ENCODE measurements at places on chromosomes 6 and 20.

- DNase-seq, result no peak
Observed at GRCh38 chr20:23569570-23569969, 1.3 kb upstream of the CST9L start.

DNA sequence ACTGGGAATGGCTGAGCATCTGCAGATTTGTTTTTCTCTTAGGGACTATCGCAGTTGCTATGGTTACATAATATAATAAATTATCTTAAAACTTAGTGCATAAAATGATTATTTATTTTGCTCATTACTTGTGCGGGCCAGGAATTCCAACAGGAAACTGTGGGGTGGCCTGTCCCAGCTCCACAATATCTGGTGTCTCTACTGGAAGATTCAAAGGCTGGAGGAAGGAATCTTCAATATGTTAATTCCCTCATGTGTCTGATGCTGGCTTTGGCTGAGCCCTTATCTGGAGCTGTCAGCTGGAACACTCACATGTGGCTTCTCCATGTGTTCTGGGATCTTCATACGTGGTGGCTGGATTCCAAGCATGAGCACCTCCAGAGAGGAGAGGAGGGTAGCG is 23.9 kb upstream of the B3GAT2 start:
- DNase-seq, result no peak

- no peak for DNase-seq
Observed at GRCh38 chr6:138896104-138896756, 91.8 kb downstream of the REPS1 start.

DNA sequence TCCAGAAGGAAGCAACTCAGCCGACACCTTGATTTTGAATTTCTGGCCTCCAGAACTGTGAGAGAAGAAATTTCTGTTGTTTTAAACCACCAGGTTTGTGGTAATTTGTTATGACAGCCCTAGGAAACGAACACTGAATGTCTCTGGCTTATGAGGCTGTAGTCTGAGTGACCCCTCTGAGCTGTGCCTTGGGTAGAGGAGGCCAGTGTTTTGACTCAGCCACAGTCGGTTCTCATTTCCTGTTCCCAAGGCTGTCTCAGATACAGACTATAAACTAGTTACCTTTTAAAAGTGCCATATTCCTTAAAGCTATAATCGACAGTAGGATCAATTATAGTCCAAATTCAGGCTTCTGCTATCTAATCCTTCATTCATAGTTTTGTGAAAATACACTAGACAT is 391.2 kb upstream of the MAP3K7 start:
- no peak for DNase-seq

GRCh38 chr20:16553101-16553500 is 20.1 kb downstream of the KIF16B start:
- DNase-seq, result no peak

GRCh38 chr6:117919275-117919674 is 12.2 kb downstream of the SLC35F1 start:
- no peak for DNase-seq

DNA sequence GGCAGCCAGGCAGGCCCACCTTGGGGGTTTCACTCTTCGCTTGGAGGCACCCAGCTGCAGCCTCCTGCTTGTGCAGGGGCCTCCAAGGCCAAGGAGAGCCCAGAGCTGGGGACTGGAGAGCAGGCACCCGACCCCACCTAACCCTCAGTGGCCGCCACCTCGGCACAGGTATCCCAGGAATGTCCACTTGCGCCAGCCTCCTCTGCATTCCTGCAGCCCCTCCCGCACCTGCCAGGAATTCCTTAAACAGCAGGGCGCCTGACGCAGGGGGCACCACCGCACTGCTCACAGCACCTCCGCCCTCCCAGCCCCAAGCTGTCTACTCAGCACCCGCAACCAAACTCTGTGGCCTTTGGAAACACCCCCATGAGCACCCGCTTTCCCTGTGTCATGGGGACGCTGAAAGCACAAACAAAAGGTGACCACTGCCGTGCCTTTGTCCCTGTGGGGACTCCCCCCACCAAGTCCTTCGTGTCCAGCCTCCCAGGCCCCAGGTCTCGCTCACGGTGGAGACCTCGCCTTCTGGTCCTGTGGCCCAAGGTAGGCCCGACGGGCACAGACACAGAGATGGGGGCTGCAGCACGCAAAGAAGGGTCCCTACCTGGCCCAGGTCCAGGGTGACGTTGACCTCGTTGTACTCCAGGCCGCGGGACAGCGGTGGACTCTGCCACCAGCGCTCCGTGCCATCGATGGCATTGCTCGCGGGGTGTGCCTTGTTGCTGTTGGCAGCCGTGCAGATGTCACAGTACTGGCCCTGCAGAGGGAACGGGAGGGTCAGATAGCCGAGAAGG is 5.1 kb downstream of the LAMA5 start:
- DNase-seq, result no peak

DNA sequence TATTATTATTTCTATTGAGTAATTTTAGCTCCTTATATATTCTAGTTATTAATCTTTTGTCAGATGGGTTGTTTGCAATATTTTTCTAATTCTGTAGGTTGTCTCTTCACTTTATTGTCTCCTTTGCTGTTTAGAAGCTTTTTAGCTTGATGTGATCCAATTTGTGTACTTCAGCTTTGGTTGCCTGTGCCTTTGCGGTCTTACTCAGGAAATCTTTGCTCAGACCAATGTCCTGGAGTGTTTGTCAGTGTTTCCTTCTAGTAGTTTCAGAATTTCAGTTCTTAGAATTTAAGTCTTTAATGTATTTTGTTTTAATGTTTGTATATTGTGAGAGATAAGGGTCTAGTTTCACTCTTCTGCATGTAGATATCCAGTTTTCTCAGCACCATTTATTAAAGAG is 916.0 kb upstream of the EYS start:
- no peak for DNase-seq

GRCh38 chr6:169827290-169827717 is 75.9 kb downstream of the ERMARD start:
- no peak for DNase-seq

DNA sequence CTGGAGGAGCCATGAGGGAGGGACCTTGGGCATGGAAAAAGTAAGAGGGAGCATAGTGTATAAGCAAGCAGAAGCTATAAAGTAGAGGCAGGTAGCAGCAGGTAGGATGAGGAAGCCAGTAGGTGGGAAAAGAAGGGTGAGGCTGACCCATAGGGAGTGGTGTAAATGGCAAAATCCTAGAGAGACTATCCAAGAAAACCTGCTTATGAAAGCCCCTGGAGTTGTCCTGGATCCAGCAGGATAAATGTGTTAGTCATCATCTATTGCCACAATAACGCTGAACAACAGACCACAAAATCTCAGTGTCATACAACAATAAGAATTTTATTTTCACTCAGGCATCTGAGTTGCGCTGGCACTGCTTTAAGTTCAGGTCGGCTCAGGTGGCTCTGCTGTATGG is 30.2 kb downstream of the CHD6 start:
- DNase-seq, result no peak

GRCh38 chr20:3166913-3167342 is 6.4 kb downstream of the LZTS3 start:
- DNase-seq, result no peak

GRCh38 chr20:19022118-19022575 is 190.3 kb upstream of the SLC24A3 start:
- DNase-seq, result no peak

DNA sequence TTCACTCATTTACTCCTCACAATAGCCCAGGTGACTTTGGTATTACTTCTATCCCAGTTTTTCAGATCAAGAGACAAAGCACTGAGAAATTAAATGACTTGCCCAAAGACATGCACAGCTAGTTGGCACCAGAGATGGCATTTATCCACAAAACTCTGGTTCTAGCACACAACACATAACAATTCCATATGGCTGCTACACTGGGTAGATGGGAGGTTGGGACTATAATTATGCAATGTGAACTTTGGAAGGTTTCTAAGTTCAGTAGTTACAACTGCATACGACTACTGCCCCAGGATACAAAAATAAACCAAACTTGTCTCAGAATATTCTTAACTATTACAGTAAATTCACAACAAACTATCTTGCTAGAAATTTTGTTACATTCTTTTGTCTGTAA is 54.2 kb upstream of the MLIP start:
- no peak for DNase-seq

GRCh38 chr20:31641391-31641790 is 3.7 kb downstream of the COX4I2 start:
- no peak for DNase-seq

DNA sequence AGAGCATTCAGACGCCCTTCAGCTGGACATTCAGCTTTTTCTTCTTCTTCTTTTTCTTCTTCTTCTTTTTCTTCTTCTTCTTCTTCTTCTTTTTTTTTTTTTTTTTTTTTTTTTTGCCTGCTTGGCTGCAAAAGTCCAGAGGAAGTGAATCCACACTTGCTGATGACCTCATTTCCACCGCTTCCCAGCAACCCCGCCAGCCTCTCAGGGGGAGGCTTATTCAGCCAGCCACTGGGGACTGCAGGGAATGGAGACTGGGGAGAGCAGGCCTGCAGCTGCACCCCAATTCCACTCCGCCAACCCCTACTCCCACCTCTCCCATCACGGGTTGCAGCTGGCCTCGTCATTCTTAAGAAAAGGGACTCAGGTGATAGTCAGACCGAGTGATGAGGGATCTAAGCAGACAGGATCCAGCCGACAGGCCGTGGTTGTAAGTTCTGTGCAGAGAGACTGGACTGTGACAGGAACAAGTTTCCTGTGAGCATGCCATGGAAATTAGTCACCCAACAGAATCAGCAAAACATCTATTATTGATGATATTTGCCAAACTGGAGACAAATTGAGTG is 59.0 kb upstream of the QKI start:
- DNase-seq, result peak; percentile 70

DNA sequence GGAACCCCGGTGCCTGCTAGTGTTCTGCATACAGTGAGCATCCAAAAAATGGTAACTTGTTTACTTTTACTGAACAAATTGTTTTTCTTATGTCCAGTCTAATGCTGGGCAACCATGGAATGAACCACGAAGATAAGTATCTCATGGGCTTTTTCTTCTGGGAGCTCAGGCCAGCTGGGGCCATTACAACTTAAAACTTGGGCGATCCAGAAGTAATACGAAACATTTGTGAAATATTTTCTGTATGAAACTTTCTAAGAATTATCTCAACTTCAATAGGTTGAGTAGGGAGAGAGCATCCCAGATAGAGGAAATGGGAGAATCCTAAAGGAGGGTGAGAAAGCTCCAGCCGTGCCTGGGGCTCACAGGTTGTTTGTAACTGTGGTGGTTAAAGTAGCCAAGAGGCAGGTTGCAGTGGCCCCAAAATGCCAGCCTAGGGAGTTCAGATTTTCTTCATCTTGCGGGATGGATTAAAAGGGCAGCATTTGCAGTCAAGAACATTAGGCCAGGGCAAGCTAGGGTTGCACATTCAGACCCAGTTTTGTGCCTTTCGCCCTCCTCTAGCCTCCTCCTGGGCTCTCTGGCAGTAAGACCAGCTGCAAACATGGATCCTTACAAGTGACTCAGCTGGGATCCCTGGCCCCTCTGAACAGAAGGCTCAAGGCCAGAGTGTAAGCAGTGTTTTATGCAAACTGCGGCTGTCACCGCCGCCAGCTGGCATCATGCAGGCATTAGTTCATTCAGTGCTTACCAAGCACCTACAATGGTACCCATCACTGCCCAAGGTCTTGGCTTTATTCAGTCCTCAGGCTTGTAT is 41.5 kb downstream of the ELMO2 start:
- DNase-seq, result peak; percentile 82

- no peak for DNase-seq
Observed at GRCh38 chr6:125802943-125803377, 12.2 kb downstream of the NCOA7 start.

- no peak for DNase-seq
Observed at GRCh38 chr6:53203483-53203882, 54.8 kb upstream of the GCM1 start.

GRCh38 chr6:82179415-82179814 is 68.1 kb downstream of the IBTK start:
- DNase-seq, result no peak

DNA sequence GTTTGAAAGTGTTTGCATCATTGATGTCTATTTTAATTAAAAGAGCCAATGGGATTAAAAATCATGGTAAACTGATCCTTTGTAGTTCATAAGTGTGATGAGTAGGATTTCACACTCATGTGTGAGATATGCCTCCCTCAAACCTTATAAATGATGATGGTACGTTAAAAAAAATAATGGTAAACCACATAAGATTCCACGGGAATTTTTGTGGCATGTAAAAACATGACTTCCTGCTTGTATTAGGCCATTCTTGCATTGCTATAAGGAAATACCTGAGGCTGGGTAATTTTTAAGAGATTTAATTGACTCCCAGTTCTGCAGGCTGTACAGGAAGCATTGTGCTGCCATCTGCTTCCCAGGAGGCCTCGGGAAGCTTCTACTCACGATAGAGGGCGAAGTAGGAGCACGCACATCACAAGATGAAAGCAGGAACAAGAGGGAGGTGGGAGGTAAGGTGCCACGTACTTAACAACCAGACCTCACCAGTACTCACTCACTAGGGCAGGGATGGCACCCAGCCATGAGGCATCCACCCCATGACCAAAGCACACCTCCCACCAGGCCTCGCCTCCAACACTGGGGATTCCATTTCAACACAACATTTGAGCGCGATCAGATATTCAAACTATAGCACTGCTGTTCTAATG is 187.6 kb upstream of the QKI start:
- DNase-seq, result no peak

DNA sequence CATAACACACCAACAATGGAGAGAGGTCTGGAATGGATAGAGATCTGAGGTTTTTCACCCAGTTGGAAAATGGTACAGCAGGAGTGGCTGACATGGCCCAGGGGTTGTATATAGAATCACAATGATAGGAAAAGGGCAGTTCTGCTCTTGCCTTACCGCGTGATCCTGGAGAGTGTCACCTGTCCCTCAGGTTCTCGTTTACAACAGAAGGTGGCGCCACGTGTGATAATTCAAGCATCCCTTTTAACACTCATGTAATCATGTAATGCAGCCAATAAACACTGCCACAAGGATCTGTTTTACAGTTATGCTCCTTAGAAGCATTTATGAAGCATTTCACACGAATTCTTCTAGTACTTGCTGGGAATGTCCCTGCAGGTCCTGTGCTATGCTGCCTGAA is 12.9 kb upstream of the WFDC2 start:
- DNase-seq, result no peak

- no peak for DNase-seq
Observed at GRCh38 chr20:49508435-49509199, 26.1 kb upstream of the KCNB1 start.

- no peak for DNase-seq
Observed at GRCh38 chr6:157438611-157439111, 57.7 kb downstream of the ZDHHC14 start.

DNA sequence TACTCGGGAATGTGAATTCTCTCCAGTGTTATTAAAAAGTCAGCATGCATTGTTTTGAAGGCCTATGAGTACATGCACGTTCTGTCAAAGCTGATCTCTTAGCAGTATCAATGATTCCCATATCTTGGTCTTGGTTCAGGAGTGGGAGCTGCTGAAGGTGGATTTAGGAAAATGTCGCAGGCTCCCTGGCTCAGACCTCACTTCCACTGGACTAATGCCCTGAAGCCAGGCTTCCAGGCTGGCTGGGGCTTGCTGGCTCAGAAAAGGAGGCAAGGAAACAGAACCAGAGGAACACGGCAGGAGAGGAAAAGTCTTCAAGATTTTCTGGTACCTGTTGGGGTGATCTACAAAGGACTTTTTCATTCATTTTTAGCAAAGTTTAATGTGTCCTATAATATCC is 81.6 kb downstream of the OLIG3 start:
- DNase-seq, result no peak

Data from nucleus accumbens (tissue), 56 donors.